SW480 (cell line): ENCODE measurements at places on chromosomes 7 and 10.

- DNase-seq: no peak
Observed at GRCh38 chr7:148397985-148398384, 192.6 kb upstream of the C7orf33 start.

DNA sequence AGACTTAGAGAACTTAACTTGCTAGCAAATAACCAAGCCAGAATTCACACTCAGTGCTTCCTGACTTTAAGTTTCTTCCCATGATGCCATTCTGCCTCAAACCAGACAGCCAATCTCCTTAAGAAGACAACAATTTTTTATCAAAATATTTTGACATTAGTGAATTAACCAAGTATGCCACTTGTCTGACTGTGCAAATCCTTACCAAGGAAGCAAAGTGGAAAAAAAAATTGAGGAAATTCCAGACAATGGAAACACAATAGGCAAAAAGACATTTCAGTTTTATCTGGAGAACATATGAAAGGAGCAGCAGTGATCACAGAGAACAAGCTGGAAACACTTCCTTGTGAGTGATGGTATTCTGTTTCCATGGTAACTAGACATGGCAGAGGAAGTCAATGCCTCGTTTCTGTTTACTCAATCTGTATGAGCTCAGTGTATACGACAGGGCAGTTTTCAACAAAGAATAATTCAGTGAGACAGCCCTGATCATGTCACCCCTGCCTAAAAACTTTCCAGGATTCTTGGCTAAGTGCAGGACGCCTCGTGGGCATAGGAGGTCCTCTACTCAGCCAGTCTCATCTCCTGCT lies 114.2 kb downstream of the DYNC1I1 start:
- peak; percentile 37 for DNase-seq

DNA sequence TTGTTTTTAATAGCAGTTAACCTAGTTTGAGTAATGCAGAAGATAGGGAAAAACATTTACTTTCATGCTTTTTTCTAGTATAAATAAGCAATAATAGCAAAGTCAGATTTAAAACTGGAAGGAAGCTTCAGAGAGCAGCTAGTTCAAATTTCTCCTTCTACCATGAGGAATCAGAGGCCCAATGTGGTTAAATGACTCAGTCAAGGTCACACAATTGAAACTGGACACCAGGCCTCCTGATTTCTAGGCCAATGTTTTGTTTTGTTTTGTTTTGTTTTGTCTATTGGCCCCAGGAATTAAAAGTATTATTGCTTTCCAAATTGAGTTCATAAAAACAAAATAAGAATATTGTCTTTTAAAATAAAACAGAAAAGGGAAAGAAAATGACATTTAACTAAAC lies 122.3 kb downstream of the TRIL start:
- DNase-seq: no peak

- no peak for DNase-seq
Observed at GRCh38 chr10:693506-693905, 4.0 kb upstream of the DIP2C start.

GRCh38 chr7:26117142-26117807 lies 34.7 kb upstream of the NFE2L3 start:
- DNase-seq: peak; percentile 63
